Fibroblast of pulmonary artery (primary cell): ENCODE measurements at places on chromosomes 4 and X.

DNA sequence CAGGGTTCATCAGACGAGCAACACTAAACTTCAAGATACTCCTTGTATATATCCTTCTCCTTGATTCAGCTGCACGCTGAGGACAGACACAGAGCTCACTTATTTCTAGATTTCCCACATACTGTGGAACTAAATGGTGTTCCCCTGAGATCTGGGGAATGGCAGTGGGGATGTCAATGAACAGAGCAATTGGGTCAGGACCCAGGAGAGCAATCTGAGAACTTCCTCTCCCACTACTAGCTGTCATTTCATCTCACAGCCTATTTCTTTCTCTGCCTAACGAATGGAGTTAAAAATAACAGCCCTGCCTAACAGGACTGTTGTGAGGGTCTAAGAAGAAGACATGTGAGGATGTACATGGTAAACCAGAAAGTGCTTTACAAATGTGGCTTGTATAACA lies 10.7 kb downstream of the NAAA start:
- no peak for DNase-seq

GRCh38 chrX:154596290-154596929 lies 11.5 kb downstream of the CTAG1A start:
- DNase-seq = peak; percentile 31

DNA sequence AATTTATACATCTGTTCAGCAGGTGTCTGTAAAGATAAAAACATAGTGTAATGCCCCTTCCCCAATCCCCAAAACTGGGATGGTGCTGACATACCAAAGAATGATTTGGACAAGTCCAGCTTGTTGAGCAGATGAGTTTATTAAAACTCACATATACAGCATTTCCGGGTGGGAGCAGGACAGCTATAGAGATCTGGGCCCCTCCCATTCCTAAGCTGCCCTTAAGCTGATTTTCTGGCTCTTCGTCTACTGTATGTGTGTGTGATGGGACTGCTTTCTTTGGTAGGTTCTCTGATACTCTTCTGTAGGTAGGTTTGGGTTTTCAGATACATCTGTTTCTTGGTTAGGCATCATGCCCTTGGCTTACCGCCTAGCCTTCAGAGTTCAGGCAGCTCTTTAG lies 703.7 kb upstream of the PCDH10 start:
- no peak for DNase-seq

DNA sequence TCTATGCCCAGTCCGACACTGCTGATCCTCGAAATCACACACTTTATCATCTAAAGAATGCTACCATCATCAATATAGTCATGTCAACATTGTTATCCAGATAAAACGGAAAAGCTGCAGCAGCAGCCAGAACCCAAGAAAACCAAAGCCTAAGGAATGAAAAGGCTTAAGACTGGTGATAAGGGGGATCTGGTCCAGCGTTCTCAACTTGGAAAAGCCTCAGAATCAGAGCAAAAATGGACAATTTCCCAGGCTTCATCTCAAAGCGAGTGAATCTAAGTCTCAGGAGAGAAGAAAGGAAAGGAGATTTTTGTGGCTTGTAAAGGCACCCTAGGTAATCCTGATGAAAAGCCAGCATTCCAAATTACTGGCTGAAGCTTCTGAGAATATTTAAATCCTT lies 8.2 kb downstream of the ZNF518B start:
- DNase-seq = no peak

- no peak for DNase-seq
Observed at GRCh38 chr4:8210010-8210409, 10.9 kb downstream of the SH3TC1 start.

GRCh38 chr4:152310257-152310656 lies 225.6 kb downstream of the FBXW7 start:
- DNase-seq = peak; percentile 3

DNA sequence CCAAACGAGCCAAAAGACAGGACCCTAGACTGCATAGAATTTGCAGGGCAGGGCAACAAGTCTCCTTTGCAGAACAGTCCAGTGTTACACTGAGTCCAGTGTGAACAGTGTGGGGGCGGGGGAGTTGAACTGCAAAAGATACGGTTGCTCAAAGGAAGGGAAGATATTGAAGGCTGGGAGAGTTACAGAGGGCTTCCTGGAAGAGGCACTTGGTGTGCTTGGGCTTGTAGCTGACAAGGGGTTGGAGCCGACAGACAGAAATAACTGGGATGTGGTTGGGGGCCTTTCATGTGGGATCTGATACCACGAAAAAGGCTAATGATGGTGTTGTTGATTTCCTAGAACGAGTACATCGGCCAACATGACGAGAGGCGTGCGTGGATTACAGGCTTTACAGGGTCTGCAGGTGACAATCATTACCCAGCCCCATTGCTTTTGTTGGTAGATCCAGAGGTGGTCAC lies 6.1 kb downstream of the XPNPEP2 start:
- no peak for DNase-seq

- DNase-seq = peak; percentile 80
Observed at GRCh38 chrX:45806410-45807121, 605.9 kb upstream of the DIPK2B start.

- no peak for DNase-seq
Observed at GRCh38 chrX:112197840-112198239, 115.3 kb upstream of the TRPC5 start.

DNA sequence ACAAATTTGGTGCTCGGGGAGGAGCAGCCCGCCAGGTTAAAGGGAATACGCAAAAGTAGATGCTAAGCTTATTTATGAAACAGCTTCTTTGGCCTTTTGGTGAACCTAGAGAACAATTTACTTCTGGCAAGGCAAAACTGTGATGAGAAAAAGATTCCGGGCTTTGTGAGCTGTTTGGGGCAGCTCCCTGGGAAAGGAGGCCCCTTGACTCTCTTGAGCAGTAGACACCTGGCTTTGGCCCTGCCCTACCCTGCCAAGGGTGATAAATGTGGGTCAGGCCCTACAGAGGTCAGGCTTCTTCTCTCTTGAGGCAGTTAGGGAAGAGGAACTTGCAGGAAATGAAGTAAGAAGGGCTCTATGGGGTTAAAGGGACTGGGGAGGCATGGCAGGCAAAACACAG lies 509.6 kb downstream of the MID1IP1 start:
- DNase-seq = no peak

DNA sequence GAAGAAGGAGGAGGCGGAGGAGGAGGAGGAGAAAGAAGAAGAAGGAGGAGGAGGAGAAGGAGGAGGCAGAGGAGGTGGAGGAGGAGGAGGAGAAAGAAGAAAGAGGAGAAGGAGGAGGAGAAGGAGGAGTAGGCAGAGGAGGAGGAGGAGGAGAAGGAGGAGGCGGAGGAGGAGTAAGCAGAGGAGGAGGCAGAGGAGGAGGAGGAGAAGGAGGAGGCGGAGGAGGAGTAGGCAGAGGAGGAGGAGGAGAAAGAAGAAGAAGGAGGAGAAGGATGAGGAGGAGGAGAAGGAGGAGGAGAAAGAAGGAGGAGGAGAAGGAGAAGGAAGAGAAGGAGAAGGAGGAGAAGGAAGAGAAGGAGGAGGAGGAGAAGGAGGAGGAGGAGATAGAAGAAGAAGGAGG lies 19.9 kb downstream of the MRFAP1 start:
- DNase-seq = no peak

DNA sequence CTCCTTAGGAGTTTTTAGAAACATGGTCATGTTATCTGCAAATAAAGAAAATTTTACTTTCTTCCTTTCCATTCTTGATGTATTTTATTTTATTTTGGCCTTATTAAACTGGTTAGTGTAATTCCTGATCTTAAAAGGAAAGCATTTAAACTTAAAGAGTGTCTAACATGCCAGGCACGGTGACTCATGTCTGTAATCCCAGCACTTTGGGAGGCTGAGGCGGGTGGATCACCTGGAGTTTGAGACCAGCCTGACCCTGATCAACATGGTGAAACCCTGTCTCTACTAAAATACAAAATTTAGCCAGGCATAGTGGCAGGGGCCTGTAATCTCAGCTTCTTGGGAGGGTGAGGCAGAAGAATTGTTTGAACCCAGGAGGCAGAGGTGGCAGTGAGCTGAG lies 281.3 kb downstream of the PTTG2 start:
- no peak for DNase-seq

DNA sequence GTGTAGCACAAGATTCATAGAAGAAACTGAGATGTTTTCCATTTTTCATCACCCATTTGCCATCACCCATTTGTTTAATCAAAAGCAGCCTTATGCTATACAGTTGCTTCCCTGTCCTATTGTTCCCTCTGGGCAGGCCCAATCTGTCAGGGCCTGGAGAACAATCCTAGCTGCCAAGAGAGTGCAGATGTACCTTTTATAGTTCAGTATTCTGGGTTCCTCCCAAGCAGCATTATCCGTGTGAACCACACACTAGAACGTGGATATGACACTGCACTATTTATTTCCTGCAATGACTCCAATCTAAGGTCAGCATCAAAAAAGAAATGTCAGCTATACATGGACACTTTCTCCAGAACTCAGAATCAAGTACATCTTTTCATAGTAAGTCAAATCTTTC lies 269.0 kb downstream of the ADGRA3 start:
- DNase-seq = no peak

DNA sequence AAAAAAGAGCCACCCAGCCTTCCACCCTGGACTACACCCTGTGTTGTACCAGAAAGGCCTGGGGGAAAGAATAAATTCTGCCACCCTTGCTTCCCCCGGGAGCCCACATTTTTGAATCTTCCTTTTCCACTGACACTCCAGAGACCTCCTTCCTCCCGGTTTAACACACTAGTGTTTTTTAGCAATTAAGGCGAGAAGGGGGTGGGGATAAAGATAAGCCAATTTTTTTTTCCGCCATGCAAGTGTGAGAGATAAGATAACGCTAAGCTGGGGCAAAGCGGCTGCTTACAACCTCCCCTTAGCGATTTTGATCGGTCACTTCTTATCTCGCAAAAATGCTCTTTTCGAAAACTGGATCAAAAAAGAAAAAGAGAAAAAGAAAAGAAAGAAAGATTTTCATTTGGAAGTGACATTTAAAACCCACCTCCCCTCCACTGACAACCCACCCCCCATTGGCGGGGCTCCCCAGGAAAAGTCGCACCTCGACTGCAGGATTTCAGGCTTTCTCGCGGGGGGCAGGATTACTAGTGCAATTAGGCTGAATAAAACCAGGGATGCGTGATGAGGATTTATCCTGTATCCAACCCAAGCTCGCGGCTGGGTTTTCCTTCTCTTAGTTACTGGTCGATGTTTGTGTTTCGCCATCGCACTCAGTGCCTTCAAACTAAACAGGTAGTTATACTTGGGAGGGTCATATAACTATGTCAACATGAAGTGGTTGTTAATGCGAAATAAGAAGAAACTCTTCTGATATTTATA lies 6.0 kb upstream of the BCOR start:
- no peak for DNase-seq

DNA sequence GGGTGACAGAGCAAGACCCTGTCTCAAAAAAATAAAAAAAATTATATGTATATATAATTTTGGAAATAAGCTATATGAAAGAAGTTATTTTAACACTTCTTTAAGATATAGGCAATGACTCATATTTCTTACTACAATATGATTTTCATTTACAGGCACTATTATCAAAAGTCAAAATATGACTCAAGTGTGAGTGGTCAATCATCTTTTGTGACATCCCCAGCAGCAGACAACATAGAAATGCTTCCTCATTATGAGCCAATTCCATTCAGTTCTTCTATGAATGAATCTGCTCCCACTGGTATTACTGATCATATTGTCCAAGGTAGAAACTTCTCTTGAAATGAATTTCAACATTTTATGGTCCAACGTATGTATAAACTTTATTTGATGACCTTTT lies 20.8 kb downstream of the OCIAD1 start:
- no peak for DNase-seq
